Stimulated activated CD8-positive, alpha-beta memory T cell treated with anti-CD3 and anti-CD28 coated beads, Interleukin-4, amount 100 ng/mL, for 24 hours (primary cell): ENCODE measurements at places on chromosomes 1 and 21.

GRCh38 chr1:1797731-1798341 lies 19.6 kb upstream of the NADK start:
- no peak for DNase-seq

DNA sequence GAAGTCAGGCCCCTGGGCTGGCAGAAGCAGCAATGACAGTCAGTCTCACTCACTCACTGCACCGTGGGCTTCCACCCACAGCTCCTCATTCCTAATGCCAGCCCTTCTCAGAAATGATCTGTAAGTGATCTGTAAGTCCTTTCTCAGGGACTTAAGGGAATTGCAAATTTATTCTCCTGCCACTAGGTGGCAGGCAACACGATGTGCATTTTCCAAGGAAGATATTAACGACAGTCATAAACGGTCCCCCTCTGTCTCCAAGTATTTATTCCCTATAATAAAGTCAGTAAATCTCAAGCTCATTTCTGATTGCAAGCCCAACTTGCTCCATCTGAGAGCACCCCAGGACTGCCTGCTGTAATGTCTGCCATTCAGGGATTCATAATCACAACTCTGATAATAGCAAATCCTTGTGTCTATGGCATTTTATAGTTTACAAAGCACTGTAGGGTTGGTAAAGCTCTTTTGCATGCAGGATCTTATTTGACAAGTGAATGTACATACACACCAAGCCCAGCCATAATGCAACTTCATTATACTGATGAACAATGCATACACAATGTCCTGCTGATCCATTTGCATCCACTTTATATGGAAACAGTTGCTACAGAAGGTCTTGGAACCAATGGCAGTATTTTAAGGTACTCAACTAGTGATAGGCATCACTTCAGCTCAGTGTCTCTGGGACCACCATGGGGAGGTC lies 380.5 kb upstream of the CAMK1G start:
- DNase-seq, result no peak

- DNase-seq, result no peak
These were observed 26.6 kb downstream of the AJAP1 start for GRCh38 chr1:4681026-4681425.

DNA sequence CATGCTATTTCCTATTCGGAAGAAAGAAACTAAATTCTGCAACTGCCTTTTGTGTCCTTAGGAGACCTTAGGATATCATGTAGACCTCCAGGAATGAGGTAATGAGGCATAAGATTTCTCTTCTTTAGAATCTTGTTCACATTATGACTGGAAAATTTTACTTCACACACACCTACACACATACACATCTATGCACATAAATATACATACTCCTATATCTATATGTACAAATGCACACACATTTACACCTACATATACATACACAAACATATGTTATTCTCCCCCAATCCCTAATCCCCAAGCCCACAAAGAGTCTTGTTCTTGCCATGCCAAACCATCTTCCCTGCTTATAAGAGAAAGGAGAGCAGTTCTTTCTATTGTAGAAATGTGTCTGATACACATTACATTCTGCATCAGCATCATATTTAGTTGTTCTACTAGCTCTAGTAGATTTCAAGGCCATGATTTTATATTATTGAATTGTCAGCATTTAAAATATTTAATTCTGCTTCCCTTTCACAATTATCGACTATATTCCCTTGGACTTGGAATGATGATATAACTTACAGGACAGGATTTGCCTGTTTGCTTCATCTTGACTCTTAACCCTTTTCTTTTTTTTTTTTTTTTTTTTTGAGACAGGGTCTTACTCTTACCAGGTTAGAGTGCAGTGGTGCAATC lies 35.4 kb upstream of the PDC start:
- DNase-seq, result no peak

GRCh38 chr1:12617511-12617900 lies 504 bp downstream of the DHRS3 start:
- DNase-seq, result no peak

GRCh38 chr1:46719689-46720088 lies 775 bp upstream of the EFCAB14 start:
- DNase-seq, result no peak

DNA sequence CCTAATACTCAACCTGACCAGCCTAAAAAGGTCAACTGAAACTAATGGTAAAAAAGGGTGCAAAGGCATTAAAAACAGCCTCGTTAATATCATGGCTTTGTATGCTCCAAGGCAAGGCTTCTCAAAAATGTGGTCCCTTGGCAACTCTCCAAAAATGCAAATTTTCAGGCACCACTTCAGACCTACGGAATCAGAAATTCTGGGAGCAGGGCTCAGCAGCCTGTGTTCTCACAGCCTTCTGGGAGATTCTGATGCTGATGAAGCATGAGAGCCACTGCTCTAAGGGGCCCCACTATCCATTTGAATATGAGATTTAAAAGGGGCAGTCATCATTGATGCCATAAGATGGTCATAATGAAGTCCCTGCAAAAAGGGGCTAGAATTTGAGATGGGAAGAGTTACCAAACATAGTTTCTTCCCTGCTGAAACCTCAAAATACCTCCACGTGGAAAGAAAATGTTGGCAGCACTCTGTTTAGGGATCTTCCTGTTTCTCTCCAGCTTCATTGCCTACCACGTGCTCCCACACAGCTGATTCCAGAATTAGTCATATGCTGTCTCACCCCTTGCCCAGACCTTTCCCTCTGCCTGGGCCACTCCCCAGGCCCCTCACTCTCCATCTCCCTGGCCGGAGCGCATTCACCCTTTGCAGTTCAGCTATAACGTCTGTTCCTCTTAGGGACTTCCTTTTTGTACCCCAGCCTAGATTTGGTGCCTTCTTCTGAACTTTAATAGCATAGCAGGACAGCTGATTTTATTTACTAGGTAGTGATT lies 46.7 kb downstream of the PHC2 start:
- DNase-seq, result no peak

DNA sequence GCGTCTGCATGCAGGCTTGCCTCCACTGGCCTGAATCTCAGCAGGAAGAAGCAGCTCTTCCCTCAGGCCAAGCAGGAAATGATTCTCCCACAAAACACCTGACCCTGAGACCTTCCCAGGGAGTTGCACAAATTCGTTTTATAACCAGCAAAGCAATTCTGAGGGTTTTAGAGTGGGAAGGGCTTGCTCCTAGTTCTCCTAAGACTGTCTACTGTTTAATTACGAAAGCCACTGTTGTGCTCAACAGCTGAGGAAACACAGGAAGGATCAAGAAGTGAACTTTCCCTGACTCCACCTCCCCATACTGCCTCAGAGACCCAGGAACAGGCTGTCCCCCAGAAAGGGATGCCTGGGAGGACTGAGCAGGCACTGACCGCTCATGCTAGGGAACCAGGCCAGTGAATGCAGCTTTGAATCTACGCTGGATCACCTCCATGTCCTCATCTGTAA lies 37.0 kb upstream of the PUM1 start:
- DNase-seq, result no peak

GRCh38 chr1:179599623-179600249 lies 8.1 kb downstream of the TDRD5 start:
- DNase-seq, result no peak

- peak; percentile 33 for DNase-seq
These were observed 2.5 kb downstream of the S1PR1 start for GRCh38 chr1:101239095-101240040.

DNA sequence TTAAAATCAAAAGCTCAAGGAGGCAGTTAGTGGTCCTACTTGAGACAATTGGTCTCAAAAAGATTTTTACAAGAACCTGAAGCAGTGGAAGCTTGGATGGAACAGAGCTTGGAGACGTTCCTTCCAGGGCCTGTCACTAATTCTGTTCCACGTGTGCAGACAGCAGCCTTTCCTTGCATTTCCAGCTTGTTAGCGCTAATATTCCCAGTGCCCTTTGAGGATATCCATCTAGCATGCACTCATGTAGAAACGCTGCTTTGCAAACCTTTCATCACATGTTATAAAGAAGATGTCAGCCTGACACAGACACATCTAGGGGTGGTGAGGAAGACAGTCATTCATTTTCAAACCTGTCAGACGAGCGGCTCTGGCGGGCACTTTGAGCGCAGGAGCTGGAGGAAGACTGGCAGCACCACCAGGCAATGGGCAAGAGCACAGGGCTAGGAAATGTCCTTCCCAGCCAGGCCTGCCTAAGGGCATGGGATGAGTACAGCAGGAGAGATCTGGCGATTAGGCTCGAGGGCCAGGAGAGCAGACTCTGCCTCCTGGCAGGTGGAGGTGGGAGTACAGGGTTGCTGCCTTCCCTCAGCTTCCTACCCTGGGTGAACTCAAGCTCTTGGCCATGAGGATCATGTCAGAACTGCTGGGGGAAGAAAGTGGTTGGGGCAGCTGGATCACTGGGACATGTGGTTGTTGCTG lies 55.5 kb downstream of the CASQ2 start:
- DNase-seq, result no peak

DNA sequence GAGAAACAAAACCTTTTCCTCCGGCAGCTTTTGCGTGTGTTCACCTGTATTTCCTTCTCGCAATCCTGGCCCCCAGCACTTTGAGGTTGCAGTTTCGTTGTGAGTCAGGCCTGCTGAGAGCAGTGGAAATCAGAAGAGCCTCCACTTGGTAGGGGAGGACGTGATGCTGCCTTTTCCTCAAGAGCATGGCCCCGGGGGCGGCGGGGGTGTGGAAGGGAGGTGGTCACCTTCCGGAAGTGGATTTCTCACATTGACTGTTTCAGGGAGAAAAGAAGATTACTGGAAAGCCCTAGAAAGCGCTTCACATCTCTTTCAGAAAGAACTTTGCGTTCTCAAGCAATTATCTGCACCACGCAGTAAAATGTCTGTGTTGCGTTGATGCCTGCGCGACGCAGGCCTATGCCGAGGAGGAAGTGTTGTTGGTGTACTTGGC lies 12.2 kb upstream of the IL10 start:
- DNase-seq, result peak; percentile 77

- no peak for DNase-seq
These were observed 4.6 kb downstream of the DR1 start for GRCh38 chr1:93350322-93350721.

DNA sequence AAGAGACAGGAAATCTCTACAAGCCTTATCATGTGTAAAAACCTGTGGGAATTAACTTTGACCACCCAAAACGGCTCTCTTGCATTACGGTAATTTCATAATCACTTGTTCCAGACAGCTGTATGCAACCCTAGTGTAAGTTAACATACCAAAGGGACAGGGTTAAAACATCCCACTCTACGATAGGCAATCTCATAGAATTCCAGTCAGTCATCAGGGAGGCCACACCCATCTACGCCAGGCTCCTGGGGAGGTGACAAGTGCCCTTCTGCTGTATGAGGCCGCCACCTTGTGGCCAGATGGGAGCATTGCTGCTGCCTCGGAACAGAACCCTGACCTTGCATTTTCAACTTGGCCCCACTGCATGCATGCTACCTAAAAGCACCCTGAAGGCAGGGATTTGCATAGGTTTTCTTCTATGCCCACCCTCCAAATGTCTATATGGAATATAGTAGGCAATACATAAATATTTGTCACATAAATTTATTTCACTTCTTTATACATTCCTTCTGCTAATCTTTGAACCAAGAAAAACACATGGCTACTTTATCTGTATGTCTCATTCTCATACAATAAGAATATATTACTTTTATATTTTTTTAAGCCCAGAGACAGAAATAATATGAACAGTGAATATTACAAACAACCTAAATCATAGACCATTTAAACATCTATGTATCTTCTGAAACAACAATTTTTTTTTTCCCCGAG lies 12.6 kb downstream of the HSF2BP start:
- DNase-seq, result peak; percentile 71

GRCh38 chr1:90821788-90822359 lies 104.8 kb upstream of the BARHL2 start:
- DNase-seq, result no peak

GRCh38 chr1:46080257-46080656 lies 52.2 kb downstream of the PIK3R3 start:
- DNase-seq, result no peak

GRCh38 chr1:97137862-97138514 lies 416.4 kb downstream of the PTBP2 start:
- DNase-seq, result no peak

DNA sequence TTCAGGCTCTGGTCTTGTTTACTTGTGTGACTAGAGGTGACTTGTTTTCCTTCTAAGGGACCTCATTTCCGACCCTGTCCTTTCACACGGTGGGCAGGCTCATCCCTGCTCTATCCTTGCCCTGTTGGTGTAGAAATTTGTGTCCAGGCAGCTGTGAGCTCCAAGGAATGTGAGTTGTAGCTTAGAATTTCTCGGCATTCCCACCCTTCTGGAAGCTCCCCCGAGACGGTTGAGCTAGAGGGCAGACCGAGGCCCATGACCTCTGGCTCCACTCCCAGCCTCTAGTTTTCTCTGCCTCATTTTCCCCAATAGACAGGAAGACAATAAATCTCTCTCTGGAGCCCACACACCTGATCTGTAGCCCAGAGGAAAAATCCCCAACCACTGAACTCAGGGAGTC lies 100.9 kb downstream of the NAV1 start:
- DNase-seq, result no peak

- DNase-seq, result no peak
These were observed 574.7 kb upstream of the ZP4 start for GRCh38 chr1:238465449-238465848.

DNA sequence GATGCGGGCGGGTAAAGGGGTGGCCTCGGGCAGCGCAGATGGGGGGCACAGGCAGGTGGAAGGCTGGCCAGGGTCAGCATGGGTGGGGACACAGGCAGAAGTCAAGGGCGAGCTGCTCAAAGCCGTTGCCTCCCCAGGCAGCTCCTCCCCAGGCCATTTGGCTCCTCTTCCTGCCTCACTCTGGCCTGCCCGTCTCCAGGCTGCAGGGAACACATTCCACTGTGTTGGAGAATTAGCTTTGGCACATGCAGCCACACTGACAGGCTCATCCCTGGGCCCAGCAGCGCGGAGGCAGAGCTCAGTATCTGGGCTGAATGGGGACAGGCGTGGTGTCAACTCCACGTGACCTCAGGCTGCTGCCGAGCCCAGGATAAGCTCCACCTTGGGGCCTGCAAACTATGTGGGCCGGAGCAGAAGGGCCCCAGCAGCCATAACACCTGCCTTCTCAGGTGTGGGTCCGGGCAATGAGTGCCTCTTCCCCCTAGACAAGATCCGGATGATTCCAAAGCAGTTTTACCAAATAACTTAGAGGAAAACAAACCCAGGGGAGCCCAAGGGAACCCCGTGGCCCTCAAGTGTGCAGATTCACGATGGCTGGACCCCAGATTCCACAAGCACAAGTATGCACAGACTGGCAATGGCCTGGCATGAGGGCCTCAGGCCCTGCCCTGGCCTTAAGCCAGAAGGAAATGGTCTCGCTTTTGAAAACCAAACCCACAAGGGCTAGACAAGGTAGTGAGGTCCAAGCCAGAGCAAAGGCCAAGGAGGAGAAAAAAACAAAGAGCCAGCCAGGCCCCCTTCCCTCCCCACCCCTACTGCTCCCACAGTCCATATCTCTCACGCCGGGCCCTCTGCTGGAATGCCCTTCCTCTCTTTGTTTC lies 40.2 kb downstream of the HSPG2 start:
- no peak for DNase-seq
